ENCODE measurements at places on chromosomes 6 and 20. TPM values are rescaled to one million over a fixed set of nuclear protein-coding genes. Genes with fewer than 3 reads are reported as not detected.

PRR18 gene
- under 0.01 TPM for total RNA-seq

CAP2 gene
- total RNA-seq: 2.1 TPM

SSTR4 gene
- not detected for total RNA-seq

NUS1 gene
- 31.5 TPM for total RNA-seq

OPN5 gene
- not detected for total RNA-seq

DNA sequence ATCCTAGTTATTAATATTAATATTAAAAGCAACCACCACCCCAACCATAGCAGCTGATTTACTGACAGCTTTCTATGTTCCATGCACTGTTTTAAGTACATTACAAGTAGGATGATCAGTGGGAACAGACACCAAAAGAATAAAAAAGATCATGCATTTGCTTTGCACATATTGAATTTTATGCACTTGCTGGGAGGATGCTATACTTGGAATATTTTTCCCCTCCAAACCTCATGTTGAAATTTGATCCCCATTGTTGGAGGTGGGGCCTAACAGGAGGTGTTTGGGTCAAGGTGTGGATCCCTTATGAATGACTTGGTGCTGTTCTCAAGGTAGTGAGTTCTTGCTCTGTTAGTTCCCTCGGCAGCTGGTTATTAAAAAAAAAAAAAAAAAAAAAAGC is 178.9 kb upstream of the MYLIP start:
- DNase-seq: no peak

- peak; percentile 55 for DNase-seq
Observed at GRCh38 chr20:23160536-23161243, 74.6 kb upstream of the CD93 start.

- no peak for DNase-seq
Observed at GRCh38 chr20:905396-905961, 10.7 kb downstream of the ANGPT4 start.

DNA sequence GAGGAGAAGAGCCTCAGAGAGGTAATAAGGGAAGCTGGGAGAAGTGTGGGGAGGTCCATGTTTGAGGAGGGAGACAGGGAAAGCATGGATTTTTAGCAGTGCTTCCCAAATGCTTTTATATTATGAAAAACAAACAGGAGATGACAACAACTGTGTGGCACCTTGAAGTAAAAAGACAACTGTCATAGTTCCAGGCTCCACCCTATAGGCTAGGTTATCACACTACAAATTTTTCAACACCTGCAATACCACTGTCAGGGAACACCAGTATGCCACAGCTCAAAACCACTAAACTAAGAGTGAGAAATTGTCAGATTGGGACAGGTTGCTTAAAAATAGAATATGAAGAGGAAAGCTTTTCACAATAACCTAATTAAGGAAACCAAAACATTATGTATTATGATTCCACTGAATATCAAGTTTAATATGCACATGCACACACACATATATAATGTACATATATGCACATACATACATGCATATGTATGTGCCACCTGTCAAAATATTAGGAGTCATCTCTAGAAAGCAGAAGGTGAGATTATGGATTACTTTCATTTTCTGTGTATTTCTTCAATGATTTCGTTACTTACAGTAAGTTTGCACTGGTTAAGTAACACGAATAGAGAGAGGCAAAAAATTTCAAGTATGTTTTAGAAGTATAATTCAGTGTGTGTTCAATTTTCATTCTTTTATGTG is 261.2 kb downstream of the PTPRK start:
- no peak for DNase-seq

- DNase-seq: no peak
Observed at GRCh38 chr20:46229478-46230105, 78.7 kb downstream of the CDH22 start.

DNA sequence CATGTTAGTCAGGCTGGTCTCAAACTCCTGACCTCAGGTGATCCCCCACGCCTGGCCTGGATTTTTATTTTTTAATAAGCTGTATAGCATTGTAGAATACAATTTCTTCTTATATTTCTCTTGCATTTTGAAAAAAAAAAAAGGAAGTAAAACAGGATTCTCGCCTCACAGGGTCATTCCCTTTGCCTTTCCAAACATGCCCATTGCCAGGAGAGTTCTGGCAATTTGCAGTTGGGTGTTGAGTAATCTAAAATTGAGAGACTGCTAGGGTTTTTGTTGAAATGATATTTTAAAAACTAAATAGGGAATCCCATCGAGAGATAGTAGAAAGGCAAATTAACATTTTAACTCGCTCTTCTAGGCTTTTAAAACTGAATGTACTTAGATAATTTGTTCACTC is 196.1 kb downstream of the JARID2 start:
- DNase-seq: no peak

GRCh38 chr6:159989492-159990480 is 20.9 kb downstream of the IGF2R start:
- peak; percentile 70 for DNase-seq

GRCh38 chr6:161409353-161409752 is 135.5 kb upstream of the AGPAT4 start:
- DNase-seq: no peak

DNA sequence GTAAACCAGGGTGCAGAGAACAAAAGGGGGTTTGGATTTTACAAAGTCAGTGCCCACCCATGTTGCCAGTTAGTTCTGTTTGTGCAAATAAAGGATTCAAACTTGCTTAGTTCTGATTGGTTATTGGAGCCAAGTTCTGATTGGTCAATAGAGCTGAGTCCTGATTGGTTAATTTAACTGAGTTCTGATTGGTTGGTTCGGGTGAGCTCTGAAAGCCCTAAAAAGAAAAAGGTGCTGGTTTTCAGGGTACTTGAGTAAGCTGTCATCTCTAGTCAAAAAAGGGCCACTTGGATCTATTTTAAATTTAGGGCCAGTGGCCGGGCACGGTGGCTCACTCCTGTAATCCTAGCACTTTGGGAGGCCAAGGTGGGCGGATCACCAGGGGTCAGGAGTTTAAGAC is 47.6 kb downstream of the SCGN start:
- no peak for DNase-seq

GRCh38 chr6:12606616-12607015 is 110.0 kb upstream of the PHACTR1 start:
- DNase-seq: no peak

GRCh38 chr6:163423696-163424095 is 9.2 kb downstream of the QKI start:
- no peak for DNase-seq

DNA sequence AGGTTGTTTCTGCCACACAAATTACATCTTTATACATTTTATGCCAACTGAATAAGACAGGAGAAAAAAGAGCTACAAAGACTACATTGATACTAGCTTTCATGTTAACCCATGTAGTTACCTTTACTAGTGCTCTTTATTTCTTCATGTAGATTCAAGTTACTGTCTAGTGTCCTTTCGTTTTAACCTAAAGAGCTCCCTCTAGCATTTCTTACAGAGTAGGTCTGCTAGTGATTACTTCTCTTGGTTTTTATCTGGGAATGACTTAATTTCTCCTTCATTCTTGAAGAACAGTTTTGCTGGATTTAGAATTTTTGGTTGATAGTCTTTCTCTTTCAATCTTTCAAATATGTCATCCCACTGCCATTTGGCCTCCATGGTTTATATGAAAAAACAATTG is 21.2 kb upstream of the NOP56 start:
- peak; percentile 41 for DNase-seq

GRCh38 chr6:99522531-99522930 is 7.3 kb upstream of the USP45 start:
- DNase-seq: peak; percentile 58

DNA sequence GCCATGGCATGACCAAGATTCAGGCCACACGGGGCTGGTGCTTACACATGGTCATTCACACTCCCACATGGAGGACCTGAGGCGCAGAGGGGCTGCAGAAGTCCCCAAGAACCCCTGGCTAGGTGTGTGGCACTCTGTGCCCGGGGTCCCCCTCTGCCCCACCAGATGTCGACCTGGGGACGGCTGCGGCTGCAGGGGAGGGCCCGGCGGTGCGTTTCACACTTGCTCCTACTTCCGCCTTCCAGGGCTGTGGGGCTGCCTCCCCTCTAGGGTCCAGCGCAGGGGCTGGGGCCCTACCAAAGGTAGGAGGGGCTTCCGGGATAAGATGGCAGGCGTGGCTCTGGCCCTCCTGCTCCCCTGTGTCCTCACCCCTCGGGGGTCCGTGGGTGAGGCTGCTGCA is 81.1 kb upstream of the SLCO4A1 start:
- no peak for DNase-seq

GRCh38 chr6:110337486-110337885 is 20.7 kb downstream of the METTL24 start:
- DNase-seq: peak; percentile 22
